ENCODE measurements at places on chromosomes 1 and 21. TPM values are rescaled to one million over a fixed set of nuclear protein-coding genes. Genes with fewer than 3 reads are reported as not detected.

GUCA2B gene
- total RNA-seq, result not detected

SELL gene
- total RNA-seq, result not detected

TSEN15 gene
- 37.2 TPM for total RNA-seq

ICOSLG gene
- 1.0 TPM for total RNA-seq

TNFSF18 gene
- not detected for total RNA-seq

CFHR3 gene
- total RNA-seq, result not detected

CYP4A11 gene
- not detected for total RNA-seq

KRTAP7-1 gene
- total RNA-seq, result not detected

BEST4 gene
- total RNA-seq, result under 0.01 TPM

OR2L2 gene
- total RNA-seq, result not detected

RXFP4 gene
- not detected for total RNA-seq

OVAAL gene
- not detected for total RNA-seq

LYST gene
- 38.6 TPM for total RNA-seq

RASSF5 gene
- 6.3 TPM for total RNA-seq

PLA2G5 gene
- not detected for total RNA-seq

C1orf56 gene
- 0.71 TPM for total RNA-seq

DISP1 gene
- 1.4 TPM for total RNA-seq

SLC45A3 gene
- 1.4 TPM for total RNA-seq

ZNF678 gene
- 5.1 TPM for total RNA-seq

TNFRSF9 gene
- total RNA-seq, result 2.7 TPM

COL24A1 gene
- under 0.01 TPM for total RNA-seq

TNFRSF8 gene
- not detected for total RNA-seq

NTMT2 gene
- total RNA-seq, result not detected

HSPA13 gene
- 68.9 TPM for total RNA-seq

PCSK9 gene
- total RNA-seq, result 37.3 TPM

DCST2 gene
- total RNA-seq, result 0.36 TPM

HPCAL4 gene
- under 0.01 TPM for total RNA-seq

ZNHIT6 gene
- total RNA-seq, result 18.3 TPM

All from nasal cavity respiratory epithelium epithelial cell of viscerocranial mucosa (primary cell).